ENCODE measurements at places on chromosomes 16 and 17. TPM values are rescaled to one million over a fixed set of nuclear protein-coding genes. Genes with fewer than 3 reads are reported as not detected.

DNA sequence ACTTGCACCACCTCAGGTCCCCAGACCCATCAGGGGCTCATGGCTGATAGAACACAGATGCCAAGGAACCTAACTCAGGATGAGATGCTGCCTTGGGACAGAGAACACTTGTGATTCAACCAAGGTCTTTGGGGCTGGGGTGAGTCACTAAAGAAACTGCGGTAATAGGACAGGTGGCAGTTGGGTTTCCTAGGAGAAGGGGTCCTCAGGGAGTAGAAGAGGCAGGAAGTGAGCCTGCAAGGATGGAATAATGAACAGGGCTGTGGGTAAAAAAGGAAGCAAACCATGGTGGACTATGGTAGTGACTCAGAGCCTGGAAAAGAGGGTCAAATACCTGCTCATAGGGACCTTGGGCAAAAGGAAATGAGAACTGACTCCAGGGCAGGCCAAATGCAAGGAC, 6.5 kb upstream of the PNPO start:
- no peak for DNase-seq
- no peaks in the 10 kb centered on the region for H3K4me1 ChIP-seq
- no peaks in the 10 kb centered on the region for H3K36me3 ChIP-seq
- no peak overlapping the region for H3K27ac ChIP-seq
- no peaks in the 10 kb centered on the region for H3K27me3 ChIP-seq

GRCh38 chr17:35841101-35841500, 27.6 kb downstream of the HEATR9 start:
- no peak for DNase-seq
- H3K4me3 ChIP-seq, result no peak overlapping the region
- no peak overlapping the region for H3K27ac ChIP-seq
- no peaks in the 10 kb centered on the region for H3K4me1 ChIP-seq
- peaks cover 49% of the 10 kb centered on the region for H3K36me3 ChIP-seq

DNA sequence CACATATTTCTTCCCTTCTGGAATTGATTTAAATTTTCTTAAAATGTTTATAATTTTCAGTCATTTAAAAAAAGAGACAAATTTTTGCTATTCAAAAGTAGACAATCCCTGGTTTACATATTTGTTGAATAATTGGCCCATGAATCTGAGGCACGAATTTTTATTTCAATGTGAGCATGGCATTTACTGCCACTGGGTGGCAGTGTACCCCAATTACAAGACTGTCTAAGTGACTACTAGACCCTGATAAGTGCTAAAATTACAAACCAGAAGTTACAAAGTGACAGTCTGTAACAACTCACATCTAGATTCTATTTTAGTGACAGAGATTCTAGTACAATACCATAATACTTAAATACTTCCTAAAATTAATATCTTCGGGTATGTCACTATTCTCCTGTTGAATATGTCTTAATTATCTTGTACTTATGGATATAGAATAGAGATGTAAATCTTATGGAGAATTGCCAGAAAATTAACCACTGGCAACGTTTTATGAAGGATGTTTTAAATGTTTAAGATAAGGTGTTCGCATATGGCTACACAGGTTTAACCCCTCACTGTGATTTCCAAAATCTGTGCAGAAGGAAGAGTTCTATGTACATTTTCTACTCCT, 235.8 kb downstream of the MAP2K4 start:
- DNase-seq, result peak; percentile 9
- H3K27ac ChIP-seq, result no peak overlapping the region
- H3K4me3 ChIP-seq, result no peak overlapping the region
- H3K4me1 ChIP-seq, result no peaks in the 10 kb centered on the region
- H3K27me3 ChIP-seq, result peaks cover 13% of the 10 kb centered on the region
- no peaks in the 10 kb centered on the region for H3K36me3 ChIP-seq

NPIPA7 gene
- 3.3 TPM for total RNA-seq

- no peaks in the 10 kb centered on the region for H3K27me3 ChIP-seq
- no peak for DNase-seq
- no peak overlapping the region for H3K27ac ChIP-seq
- H3K4me3 ChIP-seq, result no peak overlapping the region
- no peaks in the 10 kb centered on the region for H3K36me3 ChIP-seq
Observed at GRCh38 chr17:31296142-31296541, 897 bp downstream of the OMG start.

ABCC3 gene
- total RNA-seq, result 47.2 TPM

CHST5 gene
- 0.28 TPM for total RNA-seq

- no peak overlapping the region for H3K4me3 ChIP-seq
- no peaks in the 10 kb centered on the region for H3K36me3 ChIP-seq
- H3K4me1 ChIP-seq, result no peaks in the 10 kb centered on the region
- no peaks in the 10 kb centered on the region for H3K27me3 ChIP-seq
- no peak for DNase-seq
- H3K27ac ChIP-seq, result no peak overlapping the region
Observed at GRCh38 chr17:9205520-9206409, 184.5 kb downstream of the NTN1 start.

DNA sequence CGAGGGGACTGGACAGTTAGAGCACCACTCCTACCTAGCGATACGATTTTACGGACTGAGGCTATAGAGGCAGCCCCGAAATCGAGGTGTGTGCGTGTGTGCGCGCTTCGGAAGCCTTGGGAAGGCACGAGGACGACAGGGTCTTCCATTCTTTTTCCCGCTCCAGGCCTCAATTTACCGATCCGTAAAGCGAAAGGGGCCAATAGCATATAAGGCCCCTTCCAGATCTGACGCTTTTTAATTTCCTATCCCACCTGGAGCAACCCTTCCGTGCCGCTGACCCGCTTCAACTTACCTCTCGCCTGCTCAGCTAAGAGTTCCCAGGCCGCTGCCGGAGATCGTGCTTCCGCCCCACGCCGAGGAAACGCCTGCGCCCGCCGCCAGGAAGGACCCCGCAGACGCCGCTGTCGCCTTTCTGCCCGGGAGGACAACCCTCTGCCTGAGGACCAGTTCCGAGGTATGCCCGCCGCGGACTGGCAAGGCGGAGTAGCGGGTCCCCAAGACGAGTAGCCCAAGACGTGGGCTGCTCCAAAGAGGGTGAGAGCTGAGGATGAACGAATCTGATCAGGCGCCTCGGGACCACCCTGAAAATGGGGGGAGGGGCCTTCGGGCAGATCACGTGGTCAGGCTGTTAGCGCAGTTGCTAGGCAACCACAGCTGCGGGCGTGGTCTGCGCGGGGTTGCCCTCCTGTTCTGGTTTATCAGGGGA, at the start of gene EFTUD2:
TSS of gene EFTUD2 (minus strand) at position 372 of the 709 bp plus-strand sequence. CDS start 4,924 bp downstream, outside the sequence.
- peaks cover 1% of the 10 kb centered on the region for H3K36me3 ChIP-seq
- peak within 1 kb of the TSS; percentile 71 for H3K4me3 ChIP-seq
- peak; percentile 87 for DNase-seq
- H3K27ac ChIP-seq, result peak within 1 kb of the TSS; percentile 98

DNA sequence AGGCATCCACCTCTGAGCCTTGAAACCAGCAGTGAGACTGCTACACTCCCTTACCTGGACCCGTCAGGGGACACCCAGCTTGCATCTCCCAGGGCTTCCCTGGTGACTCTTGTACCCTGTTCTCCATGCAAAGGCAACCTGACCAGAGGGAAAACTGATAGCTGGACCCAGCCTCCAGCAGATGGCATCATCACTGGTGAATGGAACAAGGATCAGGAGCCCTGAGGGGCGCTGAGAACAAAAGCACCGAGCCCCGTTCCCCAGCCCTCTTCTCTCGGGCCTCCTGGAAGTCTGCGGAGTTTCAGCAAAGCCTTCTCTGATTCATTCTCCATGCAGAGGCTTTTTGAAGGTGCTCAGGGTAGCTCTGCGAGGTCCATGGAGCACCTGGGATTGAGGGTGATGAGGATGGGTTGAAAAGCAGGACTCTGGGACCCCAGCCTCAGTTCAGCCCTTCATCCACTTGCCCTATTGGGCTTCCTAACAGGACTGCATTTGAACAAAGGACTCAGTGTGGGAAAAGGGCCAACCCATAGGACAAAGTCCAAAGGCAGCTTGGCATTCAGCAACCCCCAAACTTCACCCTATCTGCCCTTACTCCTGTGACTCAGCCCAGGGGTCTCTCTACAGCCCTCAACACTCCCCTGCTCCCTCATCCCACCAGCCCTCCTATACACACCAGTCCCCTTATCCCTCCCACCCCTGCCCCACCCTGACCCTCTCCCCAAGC, 45.0 kb upstream of the LHX1 start:
- DNase-seq, result no peak
- no peak overlapping the region for H3K4me3 ChIP-seq
- no peaks in the 10 kb centered on the region for H3K4me1 ChIP-seq

DNA sequence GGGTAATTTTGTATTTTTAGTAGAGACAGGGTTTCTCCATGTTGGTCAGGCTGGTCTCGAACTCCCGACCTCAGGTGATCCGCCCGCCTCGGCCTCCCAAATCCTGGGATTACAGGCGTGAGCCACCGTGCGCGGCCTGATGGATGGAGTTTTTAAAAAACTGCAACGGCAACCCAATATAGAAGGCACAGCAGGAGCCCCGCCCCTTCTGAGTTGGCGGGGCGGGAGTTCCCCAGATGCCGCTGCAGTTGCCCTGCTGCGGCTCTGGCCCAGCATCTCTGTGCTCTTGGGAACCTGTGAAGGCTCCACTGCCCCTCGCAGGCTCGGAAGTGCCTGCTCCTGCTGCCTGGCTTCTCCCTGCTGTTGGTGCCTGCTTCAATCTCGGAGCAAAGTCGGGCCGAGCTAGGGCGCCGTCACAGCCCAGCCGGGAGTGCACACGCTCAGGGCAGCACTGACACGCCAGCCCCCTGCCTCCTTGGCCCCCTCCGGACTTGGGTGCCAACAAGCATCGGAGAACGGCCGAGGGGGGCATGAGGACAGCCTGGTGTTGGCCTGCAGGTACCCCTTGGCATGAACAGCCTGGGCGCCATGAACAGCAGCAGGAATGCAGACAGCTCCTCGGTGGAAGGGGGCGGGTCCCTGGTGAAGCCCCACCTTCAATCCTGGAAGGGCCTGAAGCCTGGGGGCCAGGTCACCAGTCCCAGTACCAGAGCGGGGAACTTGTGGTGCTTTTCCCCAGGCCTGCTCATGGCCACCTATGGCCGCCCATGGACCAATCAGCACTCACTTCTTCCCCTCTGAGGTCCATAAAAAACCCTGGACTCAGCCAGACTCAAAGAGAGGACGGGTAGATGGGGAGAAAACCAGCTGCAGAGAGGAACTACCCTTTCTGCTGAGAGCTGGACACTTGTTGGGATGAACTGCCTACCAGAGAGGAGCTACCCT, 2.3 kb upstream of the NT5M start:
- H3K27ac ChIP-seq, result no peak overlapping the region
- peak overlapping the region; percentile 5 for H3K4me3 ChIP-seq
- H3K4me1 ChIP-seq, result no peaks in the 10 kb centered on the region
- peak; percentile 64 for DNase-seq
- H3K36me3 ChIP-seq, result no peaks in the 10 kb centered on the region
- H3K27me3 ChIP-seq, result no peaks in the 10 kb centered on the region

ZPBP2 gene
- not detected for total RNA-seq

- H3K36me3 ChIP-seq, result no peaks in the 10 kb centered on the region
- DNase-seq, result no peak
- H3K4me3 ChIP-seq, result no peak overlapping the region
- no peaks in the 10 kb centered on the region for H3K27me3 ChIP-seq
- no peaks in the 10 kb centered on the region for H3K4me1 ChIP-seq
Observed at GRCh38 chr17:63291258-63291657, 154.8 kb downstream of the CYB561 start.

- DNase-seq, result no peak
- no peaks in the 10 kb centered on the region for H3K27me3 ChIP-seq
- no peak overlapping the region for H3K4me3 ChIP-seq
Observed at GRCh38 chr16:49952386-49952785, 72.6 kb upstream of the CNEP1R1 start.
